A673 (cell line): ENCODE measurements at places on chromosomes 3 and 15.

DNA sequence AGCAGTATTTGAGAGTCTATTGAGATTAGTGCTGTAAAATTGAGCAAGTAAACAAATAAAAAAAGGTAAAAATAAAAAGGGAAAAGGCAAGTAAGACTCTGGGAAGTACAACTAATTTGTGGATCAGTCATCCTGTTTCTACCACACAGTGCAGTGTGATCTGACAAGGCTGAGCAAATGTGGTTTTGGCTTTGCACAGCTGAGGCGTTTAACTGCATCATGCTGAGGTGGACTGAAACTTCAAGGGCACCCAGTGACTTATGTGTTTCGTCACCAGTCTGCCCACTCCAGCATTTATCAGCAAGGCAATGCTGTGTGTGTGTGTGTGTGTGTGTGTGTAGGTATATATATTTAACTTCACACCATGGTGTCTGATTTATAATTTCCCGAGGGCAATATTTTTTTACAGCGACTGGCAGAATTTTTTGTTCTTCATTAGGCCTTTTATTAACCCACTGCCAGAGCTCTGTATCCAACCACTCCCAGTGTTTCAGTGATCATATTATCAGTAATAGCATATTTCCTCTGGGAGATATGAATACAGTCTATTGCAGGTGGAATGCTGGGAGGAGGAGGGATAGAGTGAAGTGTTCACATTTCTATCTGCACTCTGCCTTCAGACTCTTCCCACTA lies 131.5 kb upstream of the SATB1 start:
- DNase-seq, result no peak

DNA sequence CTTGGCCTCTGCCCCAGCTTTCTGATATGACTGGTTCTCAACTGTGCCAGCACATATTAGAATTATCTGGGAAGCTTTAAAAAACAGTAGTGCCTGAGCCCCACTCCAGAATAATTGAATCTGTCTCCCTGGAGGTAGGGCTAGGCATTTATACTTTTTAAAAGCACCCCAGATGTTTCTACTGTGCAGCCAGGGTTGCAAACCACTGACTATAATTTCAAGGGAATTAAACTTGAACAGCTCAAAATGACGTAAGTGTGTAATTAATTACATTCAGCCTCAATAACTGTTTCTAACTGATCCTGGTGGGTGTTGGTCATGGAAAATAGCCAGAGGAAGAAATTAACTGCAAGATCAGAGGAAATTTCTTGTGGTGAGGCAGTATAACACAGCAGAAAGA lies 4.4 kb upstream of the IRAK2 start:
- DNase-seq, result peak; percentile 76

DNA sequence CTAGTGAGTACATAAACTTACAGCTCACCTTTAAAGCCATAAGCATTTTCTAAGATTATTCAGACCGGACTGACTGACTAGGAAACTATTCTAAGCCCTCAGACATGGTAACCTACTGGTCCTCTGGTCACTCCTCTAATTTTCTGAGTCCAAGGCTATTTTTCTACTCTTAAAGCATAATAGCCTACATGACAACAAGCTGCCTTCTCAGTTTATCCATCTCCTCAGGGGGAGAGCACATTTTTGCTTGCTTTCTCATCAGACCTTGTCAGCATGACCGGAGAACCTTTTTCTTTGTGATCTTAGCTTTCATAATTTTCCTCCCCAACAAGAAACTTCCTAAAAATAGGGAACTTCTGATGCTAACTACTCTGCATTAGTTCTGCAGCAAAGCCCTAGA lies 38.4 kb downstream of the UBP1 start:
- no peak for DNase-seq

DNA sequence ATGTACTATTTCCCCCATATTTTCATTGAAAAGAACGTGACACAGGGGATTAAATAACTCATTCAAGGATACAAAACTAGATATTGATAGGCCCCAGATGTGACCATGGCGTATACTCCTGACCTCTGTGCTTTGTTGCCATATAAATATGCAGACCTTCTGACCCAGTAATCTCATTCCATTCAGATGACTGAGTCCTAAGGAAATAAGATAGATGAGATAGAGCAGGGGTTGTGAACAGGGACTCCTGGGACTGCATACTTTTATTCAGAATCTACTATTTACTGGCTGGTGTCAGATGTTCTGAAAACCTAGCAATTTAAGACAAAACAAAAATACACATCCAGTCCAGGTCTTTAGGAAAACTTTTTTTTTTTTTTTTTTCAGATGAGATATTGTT lies 139.2 kb upstream of the MANF start:
- no peak for DNase-seq

- DNase-seq, result no peak
Observed at GRCh38 chr3:17882981-17883380, 140.6 kb upstream of the TBC1D5 start.

- no peak for DNase-seq
Observed at GRCh38 chr15:34608517-34608916, 25.1 kb upstream of the GOLGA8B start.

GRCh38 chr3:57184526-57184925 lies 15.3 kb downstream of the HESX1 start:
- peak; percentile 28 for DNase-seq

GRCh38 chr3:40653001-40653400 lies 128.2 kb downstream of the ZNF621 start:
- no peak for DNase-seq

DNA sequence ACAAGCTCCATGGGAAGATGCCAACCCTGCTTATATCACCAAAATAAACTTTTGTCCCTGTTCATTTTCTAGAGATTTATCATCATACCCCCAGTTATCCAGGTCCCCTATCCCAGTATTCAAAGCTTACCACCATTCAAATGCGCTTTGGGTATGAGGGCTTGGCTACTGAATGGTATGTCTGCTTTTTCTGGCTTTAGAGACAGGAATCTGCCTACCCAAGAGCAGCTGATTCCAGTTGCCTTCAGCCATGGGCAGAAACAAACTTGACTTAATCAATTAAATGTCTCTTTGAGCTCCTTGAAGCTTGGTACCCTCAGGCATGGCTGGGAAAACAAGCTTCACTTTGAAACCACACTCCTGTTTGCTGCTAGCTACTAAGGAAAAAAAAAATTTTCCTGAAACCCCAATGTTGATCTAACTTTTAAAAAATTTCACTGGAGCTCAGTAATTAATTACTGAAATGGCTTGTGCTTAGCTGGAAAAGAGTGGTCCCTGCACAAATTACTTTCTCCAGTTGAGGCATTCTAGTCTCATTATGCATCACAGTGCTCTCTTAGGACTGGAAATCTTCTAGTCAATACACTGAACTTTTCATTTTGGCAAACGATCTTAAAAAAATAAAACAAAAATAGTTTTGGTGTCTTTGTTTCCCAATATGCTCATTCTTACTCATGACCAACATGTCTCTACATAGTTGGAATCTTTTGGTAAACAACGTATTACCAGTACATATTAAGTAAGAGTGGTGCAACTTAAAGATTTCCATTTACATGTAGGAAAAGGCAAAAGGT lies 242.8 kb downstream of the DTWD1 start:
- no peak for DNase-seq

- DNase-seq, result peak; percentile 5
Observed at GRCh38 chr3:164673738-164674137, 404.6 kb downstream of the SI start.

- no peak for DNase-seq
Observed at GRCh38 chr3:73228437-73228836, 167.0 kb downstream of the EBLN2 start.

DNA sequence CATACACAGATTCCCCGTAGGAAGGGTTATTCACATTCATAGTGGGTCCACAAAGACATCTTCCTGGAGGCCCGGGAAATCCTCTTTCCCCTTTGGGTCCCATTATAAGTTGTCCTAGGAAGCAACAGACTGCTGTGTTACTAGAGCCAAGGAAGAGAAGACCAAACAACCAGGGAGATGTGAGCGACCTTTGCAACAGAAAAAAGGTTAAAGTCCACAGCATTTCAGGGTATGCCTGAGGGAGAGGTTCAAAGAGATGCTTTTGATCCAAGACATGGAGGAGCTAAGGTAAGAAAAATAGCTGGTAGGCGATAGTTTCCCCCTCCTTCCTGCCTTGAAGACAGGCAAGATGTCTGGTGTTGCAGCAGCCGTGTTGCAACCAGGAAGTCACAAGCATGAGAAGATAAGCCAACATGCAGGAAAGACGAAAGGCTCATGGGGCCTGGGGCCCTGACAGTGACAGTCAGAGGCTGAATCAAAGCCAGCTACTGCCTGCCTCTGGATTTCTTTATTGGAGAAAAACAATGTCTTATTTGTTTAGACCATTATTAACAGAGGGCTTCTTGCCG lies 30.9 kb downstream of the EAF1 start:
- DNase-seq, result no peak

DNA sequence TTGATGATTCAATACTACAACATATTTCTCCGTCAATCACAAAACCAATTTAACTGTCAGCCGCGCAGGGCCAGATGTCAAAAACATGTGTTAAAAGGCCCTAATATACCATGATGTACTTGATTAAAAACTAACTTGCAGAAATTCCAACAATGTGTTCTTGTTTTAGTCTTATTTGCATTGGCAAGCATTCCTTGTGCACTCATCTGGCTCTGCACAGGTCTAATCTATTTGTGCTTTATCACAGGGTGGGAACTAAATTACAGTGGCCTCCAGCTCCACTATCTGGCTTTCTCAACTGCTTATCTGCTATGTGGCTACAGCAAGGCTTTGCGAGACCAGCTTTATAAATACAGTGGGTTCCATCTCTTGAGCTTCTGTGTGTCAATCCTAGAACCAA lies 455.5 kb downstream of the ERC2 start:
- DNase-seq, result no peak

GRCh38 chr3:134677987-134678308 lies 27.1 kb upstream of the KY start:
- no peak for DNase-seq

GRCh38 chr3:171459137-171459941 lies 866 bp downstream of the TNIK start:
- peak; percentile 9 for DNase-seq

DNA sequence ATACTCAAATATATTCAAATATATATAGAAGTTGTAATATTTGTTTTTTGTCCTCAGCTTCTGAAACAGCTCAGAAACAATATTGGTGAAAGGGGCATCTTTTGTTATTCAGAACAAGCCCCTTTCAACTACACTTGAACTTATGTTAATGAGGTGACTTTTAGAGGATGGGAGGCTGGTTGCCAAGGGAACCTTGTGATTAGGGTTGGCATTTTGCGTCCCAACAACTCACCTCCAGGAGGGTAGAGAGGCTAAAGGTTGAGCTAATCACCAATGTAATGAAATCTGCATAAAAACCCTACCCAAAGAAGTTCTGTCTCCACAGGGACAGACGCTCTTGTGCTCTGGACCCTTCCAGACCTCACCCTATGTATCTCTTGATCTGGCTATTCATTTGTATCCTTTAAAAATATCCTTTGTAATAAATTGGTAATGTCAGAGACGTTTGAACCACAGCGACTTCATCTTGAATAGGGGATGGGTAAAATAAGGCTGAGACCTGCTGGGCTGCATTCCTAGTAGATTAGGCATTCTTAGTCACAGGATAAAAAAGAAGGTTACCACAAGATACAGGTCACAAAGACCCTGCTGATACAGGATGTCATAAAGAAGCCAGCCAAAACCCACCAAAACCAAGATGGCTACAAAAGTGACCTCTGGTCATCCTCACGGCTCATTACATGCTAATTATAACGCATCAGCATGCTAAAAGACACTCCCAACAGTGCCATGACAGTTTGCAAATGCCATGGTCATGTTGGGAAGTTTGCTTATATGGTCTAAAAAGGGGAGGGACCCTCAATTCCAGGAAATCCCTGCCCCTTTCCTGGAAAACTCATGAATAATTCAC lies 111.1 kb downstream of the FMN1 start:
- DNase-seq, result no peak

- no peak for DNase-seq
Observed at GRCh38 chr15:95663156-95664100, 667.1 kb upstream of the NR2F2 start.

DNA sequence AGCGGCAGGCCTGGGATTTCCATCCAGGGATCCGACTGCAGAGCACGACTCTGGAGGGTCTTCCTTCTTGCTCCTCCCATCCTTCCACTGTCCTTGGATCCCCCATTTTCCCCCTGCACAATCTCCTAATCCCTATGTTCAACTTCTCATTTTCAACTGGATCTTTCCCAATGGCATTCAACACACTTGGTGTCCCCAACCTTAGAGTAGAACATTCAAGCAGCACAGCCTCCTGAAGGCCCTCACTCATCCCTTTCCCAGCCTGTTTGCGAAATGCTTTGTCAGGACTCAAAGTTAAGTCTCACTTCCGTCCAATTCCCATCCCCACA lies 32.3 kb downstream of the RPN1 start:
- DNase-seq, result no peak

- DNase-seq, result no peak
Observed at GRCh38 chr15:56341201-56341600, 24.0 kb upstream of the TEX9 start.

DNA sequence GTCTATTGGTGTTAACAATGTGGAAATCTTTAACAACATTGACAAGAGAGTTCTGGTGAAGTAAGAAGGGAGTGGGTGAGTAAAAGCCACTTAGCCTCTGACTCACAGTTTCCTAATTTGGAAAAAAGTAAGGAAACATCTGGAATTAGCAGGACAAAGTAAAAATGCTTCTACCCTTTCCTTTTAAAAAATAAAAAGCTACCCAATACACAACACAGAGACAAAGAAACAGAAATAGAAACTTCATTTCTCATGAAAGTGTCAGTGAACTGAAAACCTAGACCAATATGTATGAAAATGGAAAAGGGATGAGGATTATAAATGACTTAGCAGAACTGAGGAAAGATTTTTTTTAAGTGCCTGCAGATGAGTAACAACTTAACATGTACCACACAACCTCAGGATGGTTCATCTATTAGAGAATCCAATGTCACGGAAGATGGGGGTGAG lies 65.4 kb downstream of the SSR3 start:
- no peak for DNase-seq
